ENCODE measurements at places on chromosomes 3 and 15. TPM values are rescaled to one million over a fixed set of nuclear protein-coding genes. Genes with fewer than 3 reads are reported as not detected.

IL17RE gene
- total RNA-seq = 1.9 TPM

PP2D1 gene
- not detected for total RNA-seq

APBA2 gene
- total RNA-seq = 134 TPM

MYO5A gene
- 222 TPM for total RNA-seq

HYPK gene
- 16.2 TPM for total RNA-seq

Measured in dorsolateral prefrontal cortex (tissue), 122 donors.